IMR-90 (cell line): ENCODE measurements at places on chromosomes 2 and 18. TPM values are rescaled to one million over a fixed set of nuclear protein-coding genes. Genes with fewer than 3 reads are reported as not detected.

GRCh38 chr18:23640052-23640451 is 22.7 kb downstream of the ANKRD29 start:
- DNase-seq = no peak
- no peaks in the 10 kb centered on the region for H3K36me3 ChIP-seq
- H3K4me3 ChIP-seq = no peak overlapping the region

- DNase-seq = no peak
- no peak overlapping the region for H3K4me3 ChIP-seq
- H3K36me3 ChIP-seq = no peaks in the 10 kb centered on the region
- no peaks in the 10 kb centered on the region; the same call in 1 of the 2 replicates for H3K27me3 ChIP-seq
- no peak overlapping the region for H3K27ac ChIP-seq
Observed at GRCh38 chr2:63628403-63628942, 39.7 kb downstream of the MDH1 start.

DNA sequence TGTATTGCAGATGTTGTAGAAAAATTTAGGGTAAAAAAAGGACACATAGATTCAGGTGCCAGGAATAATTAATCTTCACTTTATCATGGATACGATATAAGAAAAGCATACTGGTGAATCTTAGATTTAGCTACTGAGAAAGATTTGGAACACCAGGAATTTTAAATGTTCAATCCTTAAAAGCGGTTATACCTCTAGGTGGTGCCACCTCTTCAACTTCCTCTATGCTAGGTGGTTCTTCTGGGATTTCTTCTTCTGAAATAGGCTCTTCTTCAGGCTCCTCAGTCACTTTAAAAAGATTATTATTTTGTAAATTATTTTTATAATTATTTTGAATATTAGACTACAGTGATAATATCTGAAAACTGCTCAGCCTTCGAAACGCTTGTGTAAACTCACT is 133.1 kb downstream of the TTN start:
- H3K36me3 ChIP-seq = no peaks in the 10 kb centered on the region
- no peak for DNase-seq
- no peaks in the 10 kb centered on the region for H3K27me3 ChIP-seq
- H3K27ac ChIP-seq = no peak overlapping the region
- no peaks in the 10 kb centered on the region for H3K4me1 ChIP-seq

- DNase-seq = peak; percentile 50
- no peaks in the 10 kb centered on the region for H3K27me3 ChIP-seq
- no peak overlapping the region for H3K27ac ChIP-seq
Observed at GRCh38 chr2:85635636-85636035, 19.6 kb downstream of the USP39 start.

- no peaks in the 10 kb centered on the region for H3K27me3 ChIP-seq
- no peak for DNase-seq
- no peak overlapping the region for H3K27ac ChIP-seq
Observed at GRCh38 chr2:34031097-34031496, 432.0 kb upstream of the FAM98A start.

GRCh38 chr2:26347286-26347865 is 787 bp upstream of the ADGRF3 start:
- peak overlapping the region; percentile 38; the same call in 1 of the 2 replicates for H3K27ac ChIP-seq
- H3K27me3 ChIP-seq = no peaks in the 10 kb centered on the region
- DNase-seq = peak; percentile 33
- H3K4me3 ChIP-seq = peak overlapping the region; percentile 67

- no peak overlapping the region for H3K27ac ChIP-seq
- H3K4me3 ChIP-seq = no peak overlapping the region
- no peak for DNase-seq
- no peaks in the 10 kb centered on the region for H3K36me3 ChIP-seq
Observed at GRCh38 chr2:136057802-136058140, 60.2 kb downstream of the CXCR4 start.

DNA sequence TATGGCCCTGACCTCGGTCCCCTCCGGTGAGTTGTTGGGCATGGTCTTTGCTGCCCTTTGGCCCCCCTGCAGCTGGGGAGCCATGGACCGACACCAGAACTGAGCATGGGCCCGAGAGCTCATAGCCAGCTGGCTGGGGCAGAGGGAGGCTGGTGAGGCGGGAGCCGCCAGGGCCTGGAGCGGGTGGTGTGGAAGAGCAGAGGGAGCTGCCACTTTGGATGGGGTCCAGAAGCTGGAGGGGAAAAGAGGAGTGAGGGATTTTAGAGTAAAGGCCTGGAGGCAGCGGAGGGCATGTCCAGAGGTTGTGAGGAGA is 16.5 kb upstream of the CNNM3 start:
- H3K4me1 ChIP-seq = no peaks in the 10 kb centered on the region
- peaks cover 2% of the 10 kb centered on the region for H3K36me3 ChIP-seq
- H3K4me3 ChIP-seq = no peak overlapping the region
- H3K27me3 ChIP-seq = no peaks in the 10 kb centered on the region
- no peak for DNase-seq

DNA sequence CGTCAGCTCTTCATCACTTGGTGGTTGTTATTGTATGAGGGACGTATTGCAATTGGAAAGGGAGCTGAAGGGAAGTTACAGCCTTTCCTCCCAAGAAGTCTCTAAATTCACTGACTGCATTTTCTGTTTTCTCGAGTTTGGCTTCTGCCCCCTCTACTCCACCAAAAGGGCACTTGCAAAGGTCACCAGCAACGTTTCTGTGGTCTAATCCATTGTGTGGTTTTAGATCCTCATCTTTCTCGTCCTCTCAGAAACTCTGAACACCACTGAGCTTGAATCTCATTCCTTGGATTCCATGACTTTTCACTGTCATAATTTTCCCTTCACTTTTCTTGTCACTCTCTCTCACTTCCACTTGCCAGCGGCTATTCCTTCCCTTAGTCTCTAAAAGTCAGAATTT is 308.0 kb downstream of the AFF3 start:
- no peak overlapping the region for H3K4me3 ChIP-seq
- H3K27me3 ChIP-seq = no peaks in the 10 kb centered on the region
- DNase-seq = no peak
- no peak overlapping the region for H3K27ac ChIP-seq

- H3K27ac ChIP-seq = no peak overlapping the region
- DNase-seq = peak; percentile 74
- H3K4me1 ChIP-seq = no peaks in the 10 kb centered on the region
- H3K36me3 ChIP-seq = no peaks in the 10 kb centered on the region
Observed at GRCh38 chr2:101419096-101419663, 31.9 kb upstream of the CREG2 start.

DNA sequence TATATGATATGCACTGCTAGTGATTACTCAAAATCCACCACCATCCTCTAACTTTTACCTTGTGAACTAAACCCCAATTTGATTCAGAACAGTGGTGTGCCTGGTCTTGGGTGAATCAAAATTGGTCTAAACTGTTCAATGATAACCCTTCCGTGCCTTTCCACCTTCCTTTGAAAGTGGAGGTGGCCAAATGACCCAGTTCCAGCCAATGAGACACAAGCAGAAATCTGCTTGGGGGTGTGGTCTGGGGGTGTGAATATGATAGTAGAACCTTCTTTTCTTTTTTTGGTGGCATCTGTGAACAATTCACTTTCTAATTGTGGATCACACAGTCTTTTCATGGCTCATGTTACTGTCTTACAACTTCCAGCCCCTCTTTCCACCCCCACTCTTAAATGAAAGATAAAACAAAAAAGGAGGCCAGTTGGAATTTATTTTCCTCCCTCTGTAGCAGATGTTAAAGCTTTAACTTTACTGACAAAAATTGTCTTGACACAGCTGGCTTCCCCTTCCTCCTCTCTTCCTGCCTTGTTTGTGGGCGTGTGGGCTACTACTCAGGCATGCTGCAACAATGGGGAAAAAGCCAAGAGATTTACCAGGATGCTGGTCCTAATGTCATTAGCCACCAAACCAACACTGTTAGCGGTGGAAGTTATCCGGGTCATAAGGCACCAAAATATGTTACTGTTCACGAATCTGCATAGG is 58.8 kb upstream of the ANKRD44 start:
- H3K36me3 ChIP-seq = no peaks in the 10 kb centered on the region
- DNase-seq = no peak
- peaks cover 3% of the 10 kb centered on the region; the same call in 1 of the 2 replicates for H3K4me1 ChIP-seq
- H3K27ac ChIP-seq = no peak overlapping the region
- no peak overlapping the region for H3K4me3 ChIP-seq

GRCh38 chr2:33240178-33240577 is 236.3 kb upstream of the RASGRP3 start:
- peak; percentile 92 for DNase-seq
- no peak overlapping the region for H3K4me3 ChIP-seq
- no peaks in the 10 kb centered on the region for H3K27me3 ChIP-seq
- peaks cover 12% of the 10 kb centered on the region for H3K4me1 ChIP-seq

GRCh38 chr2:121489911-121490583 is 40.6 kb upstream of the RNU4ATAC start:
- no peaks in the 10 kb centered on the region for H3K36me3 ChIP-seq
- H3K27me3 ChIP-seq = no peaks in the 10 kb centered on the region
- no peak overlapping the region for H3K4me3 ChIP-seq
- peaks cover 9% of the 10 kb centered on the region for H3K4me1 ChIP-seq

DNA sequence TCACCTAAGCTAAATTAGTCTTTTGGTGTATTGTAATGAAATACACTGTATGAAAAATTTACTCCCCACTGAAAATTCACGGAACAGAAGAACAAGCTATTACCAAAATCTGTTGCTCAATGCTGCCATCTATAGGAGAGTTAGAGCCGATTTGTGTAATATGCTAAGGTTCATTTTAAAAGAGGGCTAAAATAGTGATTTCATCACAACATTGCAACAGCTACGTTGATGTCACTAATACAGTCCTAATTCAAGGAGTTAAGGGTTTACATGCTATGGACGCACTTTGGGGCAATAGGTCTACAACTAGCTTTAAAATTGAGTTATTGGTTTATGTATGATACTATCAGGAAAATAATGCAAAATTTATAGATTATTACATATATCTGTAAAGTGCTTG is 3.0 kb upstream of the IRS1 start:
- peaks cover 10% of the 10 kb centered on the region; the same call in 1 of the 2 replicates for H3K36me3 ChIP-seq
- DNase-seq = peak; percentile 92
- no peaks in the 10 kb centered on the region for H3K27me3 ChIP-seq
- H3K4me3 ChIP-seq = no peak overlapping the region
- no peak overlapping the region for H3K27ac ChIP-seq
- peaks cover 2% of the 10 kb centered on the region; the same call in 1 of the 2 replicates for H3K4me1 ChIP-seq

GRCh38 chr2:62101886-62102285 is 94.0 kb upstream of the B3GNT2 start:
- no peaks in the 10 kb centered on the region for H3K4me1 ChIP-seq
- H3K36me3 ChIP-seq = no peaks in the 10 kb centered on the region
- H3K27ac ChIP-seq = no peak overlapping the region
- H3K27me3 ChIP-seq = no peaks in the 10 kb centered on the region
- no peak for DNase-seq
- H3K4me3 ChIP-seq = no peak overlapping the region

DNA sequence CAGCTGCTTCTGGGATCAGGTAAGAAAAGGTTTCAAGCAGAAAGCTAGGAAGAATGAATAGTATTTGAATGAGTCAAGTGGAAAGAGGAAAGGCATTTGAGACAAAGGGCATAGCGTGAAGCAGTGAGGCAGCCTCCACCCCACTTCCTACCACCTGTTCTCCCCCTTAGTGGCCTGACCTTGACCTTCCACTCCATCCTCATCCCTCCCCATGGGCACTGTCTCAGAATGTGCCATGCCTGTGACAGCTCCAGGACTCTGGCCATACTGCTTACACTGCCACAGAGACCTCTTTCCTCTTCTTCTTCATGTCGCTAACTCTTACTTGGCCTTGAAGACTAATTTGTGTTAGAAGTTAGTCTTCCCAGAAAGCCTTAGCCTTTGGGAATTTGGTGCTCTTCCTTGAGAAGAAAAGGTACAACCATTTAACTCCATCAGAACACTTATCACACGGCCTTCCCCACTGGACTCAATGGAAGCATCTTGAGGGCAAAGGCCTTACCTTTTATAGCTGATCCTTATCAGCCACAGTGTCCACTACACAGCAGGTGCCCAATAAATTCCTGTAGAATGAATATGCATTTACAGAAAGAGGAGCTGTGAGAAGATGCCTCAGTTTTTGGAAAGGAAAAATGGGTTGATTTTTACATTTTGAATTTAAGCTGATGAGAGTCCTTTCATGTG is 15.2 kb upstream of the NOSTRIN start:
- DNase-seq = no peak
- no peaks in the 10 kb centered on the region for H3K4me1 ChIP-seq
- H3K36me3 ChIP-seq = no peaks in the 10 kb centered on the region
- no peaks in the 10 kb centered on the region; the same call in none of the 2 replicates for H3K27me3 ChIP-seq
- no peak overlapping the region for H3K4me3 ChIP-seq

- no peaks in the 10 kb centered on the region for H3K4me1 ChIP-seq
- peaks cover 37% of the 10 kb centered on the region for H3K36me3 ChIP-seq
- DNase-seq = peak; percentile 94
Observed at GRCh38 chr2:27638037-27638637, 9.3 kb downstream of the GPN1 start.

GRCh38 chr2:36450466-36451196 is 95.1 kb downstream of the CRIM1 start:
- DNase-seq = peak; percentile 89
- no peak overlapping the region for H3K4me3 ChIP-seq
- no peaks in the 10 kb centered on the region for H3K27me3 ChIP-seq
- H3K4me1 ChIP-seq = peaks cover 44% of the 10 kb centered on the region

GRCh38 chr18:57657542-57657941 is 35.9 kb upstream of the NARS1 start:
- peaks cover 29% of the 10 kb centered on the region for H3K36me3 ChIP-seq
- H3K27me3 ChIP-seq = no peaks in the 10 kb centered on the region
- peaks cover 6% of the 10 kb centered on the region; the same call in 1 of the 2 replicates for H3K4me1 ChIP-seq
- no peak overlapping the region for H3K27ac ChIP-seq
- DNase-seq = no peak

DNA sequence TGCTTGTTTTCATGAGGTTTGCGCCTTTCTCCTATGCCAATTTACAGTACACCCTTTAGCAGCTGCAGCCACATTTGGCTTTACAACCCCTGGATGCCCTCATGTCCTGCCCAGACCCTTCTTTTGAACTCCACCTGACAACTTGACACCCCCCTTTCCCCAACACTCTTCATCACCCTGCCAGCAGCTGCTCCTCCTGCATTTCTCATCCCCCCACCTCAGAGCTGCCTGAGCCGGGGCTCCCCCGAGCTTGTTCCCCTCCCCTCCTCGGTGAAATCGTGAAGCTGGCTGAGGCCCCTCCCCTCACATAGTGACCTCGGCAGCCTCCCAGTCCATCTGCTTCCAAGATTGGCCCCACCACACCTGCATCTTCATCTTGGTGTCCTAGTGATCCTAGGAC is 40.5 kb downstream of the LRRFIP1 start:
- H3K4me3 ChIP-seq = no peak overlapping the region
- no peaks in the 10 kb centered on the region for H3K27me3 ChIP-seq
- peaks cover 2% of the 10 kb centered on the region; the same call in 1 of the 2 replicates for H3K36me3 ChIP-seq
- peaks cover 25% of the 10 kb centered on the region for H3K4me1 ChIP-seq
- H3K27ac ChIP-seq = peak overlapping the region; percentile 20; the same call in 1 of the 2 replicates

DNA sequence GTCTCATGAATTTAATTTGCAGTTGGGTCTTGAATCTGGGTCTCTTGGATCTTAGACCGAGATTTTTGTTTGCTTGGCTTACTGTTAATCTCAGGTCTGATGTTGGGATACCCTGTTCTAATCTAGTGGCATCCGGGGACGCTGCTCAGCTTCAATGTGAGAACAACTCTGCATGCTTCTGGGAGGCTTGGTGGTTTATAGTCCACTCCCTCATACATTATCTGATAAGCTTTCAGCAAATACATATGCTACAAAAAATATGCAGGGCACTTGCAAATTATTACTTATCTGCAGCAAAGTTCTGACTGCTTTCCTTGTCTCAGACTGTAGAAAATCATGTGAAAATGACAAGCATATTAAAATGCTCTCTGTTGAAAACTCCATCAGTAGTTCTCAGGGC is 39.4 kb downstream of the RNF144A start:
- no peak overlapping the region for H3K27ac ChIP-seq
- H3K36me3 ChIP-seq = no peaks in the 10 kb centered on the region
- peaks cover 2% of the 10 kb centered on the region; the same call in 1 of the 2 replicates for H3K27me3 ChIP-seq

PCARE gene
- polyA plus RNA-seq = not detected in 2 replicates

RGPD4 gene
- not detected in 2 replicates for polyA plus RNA-seq

PIEZO2 gene
- polyA plus RNA-seq = 2.2 and 2.4 TPM in 2 replicates

AQP12A gene
- polyA plus RNA-seq = not detected in 2 replicates

TMEM198 gene
- polyA plus RNA-seq = 2.2 and 3.0 TPM in 2 replicates

MROH2A gene
- not detected in 2 replicates for polyA plus RNA-seq

AOX1 gene
- polyA plus RNA-seq = 18.7 and 21.7 TPM in 2 replicates
